Fibroblast of lung (primary cell): ENCODE measurements at places on chromosomes 5 and 9. TPM values are rescaled to one million over a fixed set of nuclear protein-coding genes. Genes with fewer than 3 reads are reported as not detected.

Gene TNFSF15
- total RNA-seq, result 0.26 and 0.33 TPM in 2 replicates

Gene LRRC14B
- not detected in 2 replicates for total RNA-seq

GRCh38 chr5:145856285-145856818 lies 16.5 kb downstream of the GRXCR2 start:
- H3K4me1 ChIP-seq, result peaks cover 8% of the 10 kb centered on the region
- H3K27ac ChIP-seq, result peak overlapping the region; percentile 31
- H3K27me3 ChIP-seq, result no peaks in the 10 kb centered on the region

GRCh38 chr9:33677961-33678360 lies 117.4 kb upstream of the PRSS3 start:
- no peak for DNase-seq
- H3K27ac ChIP-seq, result no peak overlapping the region
- H3K27me3 ChIP-seq, result peaks cover 18% of the 10 kb centered on the region
- H3K36me3 ChIP-seq, result no peaks in the 10 kb centered on the region
- H3K4me1 ChIP-seq, result no peaks in the 10 kb centered on the region
